IMR-90 (cell line): ENCODE measurements at places on chromosomes 5 and 9. TPM values are rescaled to one million over a fixed set of nuclear protein-coding genes. Genes with fewer than 3 reads are reported as not detected.

Gene OSTF1
- polyA plus RNA-seq: 15.4 and 17.1 TPM in 2 replicates

GRCh38 chr5:124452412-124452811, 294.0 kb downstream of the ZNF608 start:
- no peak for DNase-seq

DNA sequence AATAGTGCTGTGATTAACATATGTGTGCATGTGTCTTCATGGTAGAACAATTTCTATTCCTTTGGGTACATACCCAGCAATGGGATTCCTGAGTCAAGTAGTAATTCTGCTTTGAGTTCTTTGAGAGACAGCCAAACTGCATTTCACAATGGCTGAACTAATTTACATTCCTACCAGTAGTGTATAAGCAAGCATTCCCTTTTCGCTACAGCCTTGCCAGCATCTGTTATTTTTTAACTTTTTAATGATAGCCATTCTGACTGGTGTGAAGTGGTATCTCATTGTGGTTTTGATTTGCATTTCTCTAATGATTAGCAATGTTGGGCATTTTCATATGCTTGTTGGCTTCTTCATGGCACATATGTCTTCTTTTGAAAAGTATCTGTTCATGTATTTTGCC, 308.5 kb downstream of the ARRDC3 start:
- DNase-seq: peak; percentile 89

- no peak for DNase-seq
Measured at GRCh38 chr5:140605879-140606278, 27.1 kb downstream of the CD14 start.

Gene PTCD2
- 5.2 and 6.5 TPM in 2 replicates for polyA plus RNA-seq

GRCh38 chr5:21419383-21419782, 1431.4 kb upstream of the CDH18 start:
- DNase-seq: no peak

DNA sequence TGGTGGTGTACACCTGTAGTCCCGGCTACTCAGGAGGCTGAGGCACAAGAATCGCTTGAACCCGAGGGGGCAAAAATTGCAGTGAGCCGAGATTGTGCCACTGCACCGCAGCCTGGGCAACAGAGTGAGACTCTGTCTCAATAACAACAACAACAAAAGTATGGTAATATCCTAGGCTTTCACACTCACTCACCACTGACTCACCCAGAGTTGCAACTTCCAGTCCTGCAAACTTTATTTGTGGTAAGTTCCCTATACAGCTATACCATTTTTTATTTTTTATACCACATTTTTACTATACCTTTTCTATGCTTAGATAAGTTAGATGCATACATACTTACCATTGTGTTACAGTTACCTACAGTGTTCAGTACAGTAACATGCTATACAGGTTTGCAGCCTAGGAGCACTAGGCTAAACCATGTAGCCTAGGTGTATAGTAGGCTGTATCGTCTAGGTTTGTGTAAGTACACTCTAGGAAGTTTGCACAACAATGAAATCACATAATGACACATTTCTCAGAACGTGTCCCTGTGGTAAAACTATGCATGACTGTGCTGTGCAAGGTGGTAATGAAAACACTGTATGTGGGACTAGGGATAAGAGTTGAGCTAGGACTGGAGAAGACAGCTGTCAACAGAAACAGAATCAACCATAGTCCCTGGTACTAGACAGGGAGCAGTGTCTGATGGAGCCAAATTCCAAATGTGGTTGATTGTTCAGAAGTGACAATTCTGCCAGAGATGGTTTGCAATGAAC, 109.5 kb upstream of the RAD23B start:
- no peak for DNase-seq

DNA sequence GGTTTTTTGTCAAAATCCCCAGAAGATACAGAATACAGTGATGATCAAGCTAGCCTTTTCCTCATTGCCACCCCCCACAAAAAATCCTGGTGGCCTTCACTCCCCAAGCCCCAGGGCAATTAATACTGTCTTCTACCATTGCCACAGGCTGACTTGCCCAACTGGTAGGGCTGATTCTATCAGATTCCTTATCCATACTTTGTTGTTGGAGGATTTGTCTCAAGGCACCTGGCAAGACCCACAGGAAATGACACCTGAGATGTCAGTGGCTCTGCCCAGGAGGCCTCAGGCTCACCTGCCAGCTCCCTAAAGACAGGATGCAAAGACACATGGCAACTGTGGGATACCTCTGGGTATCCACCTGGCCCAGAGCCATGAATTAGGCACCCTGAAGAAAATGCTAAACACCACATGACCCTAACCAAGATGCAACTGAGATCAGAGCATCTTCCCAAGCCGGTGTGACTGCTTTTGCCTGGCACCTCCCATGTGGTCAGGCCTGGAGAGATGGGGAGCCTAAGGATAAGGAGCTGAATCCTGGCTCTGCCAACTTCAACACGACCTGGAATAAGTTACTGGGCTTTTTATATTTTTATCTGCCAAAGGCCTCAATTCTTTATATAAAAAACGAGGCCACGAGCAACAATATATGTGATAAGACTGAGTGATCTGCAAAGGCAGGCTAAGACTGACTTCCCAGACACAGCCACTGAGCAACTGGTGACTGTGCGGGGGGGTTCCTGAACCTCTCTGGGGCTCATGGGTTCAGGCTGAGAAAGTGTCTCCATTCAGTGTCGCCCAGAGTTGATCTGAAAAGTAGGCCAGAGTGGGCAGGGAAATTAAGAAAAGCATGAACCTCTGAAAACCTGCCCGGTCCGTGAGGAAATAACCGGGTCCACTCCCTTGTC, 944 bp downstream of the ATOX1 start:
- no peak for DNase-seq

Gene ORM1
- polyA plus RNA-seq: 0.30 TPM in 1 of 2 replicates, not detected in the other

Gene JAKMIP2
- polyA plus RNA-seq: not detected in 2 replicates

- no peak for DNase-seq
Measured at GRCh38 chr5:176754376-176754973, 55.9 kb upstream of the UNC5A start.

GRCh38 chr9:89890326-89890980, 285.6 kb downstream of the GADD45G start:
- DNase-seq: no peak

Gene PCDHA12
- polyA plus RNA-seq: 0.03 TPM in 1 of 2 replicates, not detected in the other

Gene ZBTB26
- 2.3 and 3.1 TPM in 2 replicates for polyA plus RNA-seq

DNA sequence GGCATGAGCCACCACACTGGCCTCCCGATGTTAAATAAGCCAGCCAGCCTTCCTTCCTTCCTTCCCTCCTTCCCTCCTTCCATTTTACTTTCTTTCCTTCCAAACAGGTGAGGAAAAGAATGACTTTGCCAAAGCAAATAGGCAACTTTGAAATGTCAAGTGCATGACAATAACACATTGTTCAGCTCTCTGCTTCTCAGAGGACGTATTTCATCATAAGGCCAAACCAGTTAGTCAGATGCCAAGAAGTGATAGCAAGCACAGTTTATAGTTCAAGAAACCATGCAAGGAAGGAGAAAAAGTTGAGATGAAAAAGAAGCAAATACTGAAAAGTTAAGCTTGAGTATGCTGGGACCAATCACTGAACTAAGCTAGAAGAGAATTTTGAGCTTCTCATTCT, 29.5 kb downstream of the POU4F3 start:
- DNase-seq: no peak

Gene IFNB1
- not detected in 2 replicates for polyA plus RNA-seq

- DNase-seq: peak; percentile 48
Measured at GRCh38 chr5:81778642-81779041, 27.7 kb upstream of the SSBP2 start.

- DNase-seq: no peak
Measured at GRCh38 chr9:8514760-8515159, 715.2 kb upstream of the DMAC1 start.

- DNase-seq: no peak
Measured at GRCh38 chr5:117103703-117104102, 529.1 kb upstream of the SEMA6A start.

DNA sequence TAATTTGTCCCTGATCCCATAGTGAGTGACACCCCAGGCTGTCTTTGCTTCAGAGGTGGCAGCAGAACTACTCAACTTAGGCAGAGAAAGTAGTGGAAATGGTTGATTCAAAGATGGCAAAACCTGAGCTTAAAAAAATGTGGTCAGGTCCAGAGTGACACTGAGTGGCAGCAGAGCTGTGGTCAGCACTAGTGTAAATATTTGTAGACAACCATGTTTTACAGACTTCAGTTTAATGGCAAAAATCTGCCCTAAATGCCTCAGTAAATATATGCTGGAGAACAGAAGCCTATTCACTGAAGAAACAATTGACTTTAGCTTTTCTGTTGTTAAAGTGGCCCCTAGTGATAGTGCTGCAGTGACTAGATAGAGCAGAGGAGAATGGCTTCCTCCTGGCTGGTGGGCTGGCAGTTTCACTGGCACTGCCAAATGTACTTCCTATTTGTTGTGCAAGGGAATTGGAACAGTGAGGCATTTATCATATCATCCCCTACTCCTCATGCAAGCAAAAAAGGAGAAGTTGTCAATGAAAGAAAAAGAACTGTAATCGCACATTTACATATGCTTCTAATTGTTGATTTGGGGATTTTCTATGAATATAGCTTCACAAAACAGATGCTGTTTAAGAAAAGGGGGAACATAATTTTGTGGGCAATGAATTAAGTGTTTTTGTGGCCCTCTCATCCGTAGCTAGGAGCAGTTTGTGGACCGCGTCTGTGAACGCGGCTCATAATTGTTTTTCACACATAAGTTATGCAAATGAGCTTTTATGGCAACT, 12.0 kb downstream of the PBX3 start:
- DNase-seq: no peak

GRCh38 chr5:128082551-128083032, 974 bp upstream of the SLC12A2 start:
- no peak for DNase-seq

DNA sequence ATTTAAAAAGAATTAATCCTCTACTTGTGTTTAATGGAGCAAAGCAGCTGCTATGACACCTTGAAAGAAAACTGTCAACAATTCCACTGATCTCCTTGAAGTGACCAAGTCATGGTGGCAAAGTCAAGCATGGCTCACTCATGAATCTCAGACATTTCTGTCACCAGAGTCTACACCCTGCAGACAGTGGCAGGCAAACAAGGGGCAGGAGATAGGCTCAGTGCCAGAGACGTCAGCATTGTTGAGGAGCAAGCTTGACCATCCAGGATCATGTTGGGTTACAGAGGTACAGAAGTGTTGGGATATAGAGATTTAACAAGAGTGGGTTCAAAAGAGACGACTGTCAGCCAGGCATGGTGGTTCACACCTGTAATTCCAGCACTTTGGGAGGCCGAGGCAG, 16.1 kb upstream of the VPS13A start:
- DNase-seq: no peak

DNA sequence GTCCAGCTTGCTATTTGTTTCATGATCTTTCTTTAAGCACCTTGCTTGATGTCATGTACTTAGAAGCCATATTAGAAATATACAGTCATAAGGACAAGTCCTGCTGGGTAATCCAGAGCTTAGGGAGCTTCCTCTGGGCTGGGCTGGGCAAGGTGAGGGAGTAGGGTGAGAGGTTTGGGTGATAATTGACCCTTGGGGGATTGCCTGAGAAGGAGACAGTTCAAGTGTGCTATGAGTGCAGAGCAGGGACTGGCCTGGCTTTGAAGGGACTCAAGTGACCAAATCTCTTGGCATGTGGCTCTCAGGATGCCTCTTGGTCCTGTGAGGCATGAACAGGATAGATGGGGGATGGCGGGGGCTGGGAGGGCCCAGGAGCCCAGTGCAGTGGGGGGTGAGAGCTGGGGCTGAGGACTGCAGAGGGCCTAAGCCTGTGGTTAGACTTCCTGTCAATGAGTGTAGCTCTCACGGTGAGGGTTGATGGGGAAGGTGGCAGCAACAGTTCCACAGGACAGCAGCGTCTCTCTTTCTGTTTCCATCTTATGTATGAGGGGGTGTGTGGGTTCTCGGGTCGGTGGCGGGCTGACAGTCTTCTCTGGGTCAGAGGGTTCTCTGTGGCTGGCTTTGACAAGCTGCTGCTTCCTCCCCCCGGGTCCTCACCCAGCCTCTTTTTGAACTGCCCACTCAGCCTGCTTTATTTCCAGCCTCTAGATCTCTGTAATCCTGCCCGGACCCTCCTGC, 53.5 kb downstream of the RGS3 start:
- DNase-seq: peak; percentile 39

Gene TEX48
- polyA plus RNA-seq: not detected in 2 replicates
